ENCODE measurements at places on chromosomes 3 and 15.

GRCh38 chr3:46672349-46672695, 21.2 kb downstream of the ALS2CL start:
- DNase-seq = no peak

DNA sequence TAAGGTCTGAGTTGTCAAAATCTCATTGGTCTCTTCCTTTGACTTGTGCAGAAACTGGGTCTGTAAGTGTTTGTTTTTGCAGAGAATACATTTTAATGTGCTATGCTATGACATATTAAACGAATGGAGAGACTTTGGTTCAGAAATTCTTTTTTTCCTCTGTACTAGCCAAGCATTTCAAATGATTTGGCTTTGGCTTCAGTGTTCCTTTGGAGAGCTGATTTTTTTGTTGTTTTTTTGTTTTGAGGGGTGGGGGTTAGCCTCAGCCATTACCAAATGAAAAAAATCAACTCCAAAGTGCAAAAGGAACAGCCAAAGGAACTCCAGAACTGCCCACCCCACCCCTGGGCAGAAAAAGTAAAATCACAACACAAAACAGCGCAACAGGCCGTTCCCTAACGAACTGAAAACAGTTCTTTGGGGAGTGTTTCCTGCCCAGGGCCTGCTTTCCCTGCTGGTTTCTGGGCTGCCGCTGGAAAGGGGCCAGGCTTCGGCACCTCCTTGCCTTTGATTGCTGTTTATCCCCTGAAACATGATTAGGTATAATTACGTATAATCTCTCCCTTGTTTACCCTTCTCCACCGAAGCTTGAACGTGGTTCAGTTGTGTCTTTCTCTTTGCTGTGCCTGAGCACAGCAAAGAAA, 57.6 kb upstream of the NEO1 start:
- DNase-seq = no peak

DNA sequence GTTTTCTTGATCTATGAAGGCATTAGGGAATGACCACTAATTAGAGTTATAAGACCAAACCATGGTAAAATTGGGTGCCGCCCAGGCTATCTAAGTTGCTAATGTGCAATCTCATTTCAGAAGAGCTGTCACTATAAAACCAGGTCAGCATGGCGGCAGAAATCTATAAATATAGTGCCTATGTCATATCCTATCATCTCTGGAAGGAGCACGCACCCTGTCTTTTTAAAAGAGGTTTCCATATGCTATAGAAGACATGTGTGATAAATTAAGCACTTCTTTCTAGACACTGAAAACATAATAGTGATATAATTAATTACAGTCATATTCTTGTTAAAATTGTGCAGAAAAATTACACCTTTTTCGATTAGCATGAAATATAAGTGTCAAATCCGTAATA, 152.0 kb upstream of the MDFIC2 start:
- no peak for DNase-seq

DNA sequence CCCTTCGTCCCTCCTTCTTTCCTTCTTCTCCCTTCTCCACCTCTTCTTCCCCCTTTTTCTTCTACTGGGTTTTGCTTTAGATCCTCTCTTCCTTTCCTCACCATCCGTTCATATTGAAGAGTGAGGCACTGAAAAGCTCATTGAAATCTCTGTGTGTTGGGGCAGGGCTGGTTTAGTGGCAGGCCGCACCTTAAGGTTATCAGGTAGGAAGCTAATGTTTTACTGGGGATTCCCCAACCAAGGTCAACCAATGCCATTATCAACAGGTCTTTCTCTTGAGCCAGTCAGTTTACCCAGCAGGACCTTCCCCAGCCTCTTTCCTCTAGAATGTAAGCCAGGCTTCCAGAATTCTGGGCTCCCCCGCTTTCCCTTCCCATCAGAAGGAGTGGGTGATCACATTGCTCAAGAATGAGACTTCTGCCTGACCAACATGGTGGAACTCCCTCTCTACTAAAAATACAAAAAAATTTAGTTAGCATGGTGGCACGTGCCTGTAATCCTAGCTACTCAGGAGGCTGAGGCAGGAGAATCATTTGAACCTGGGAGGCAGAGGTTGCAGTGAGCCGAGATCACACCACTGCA, 11.5 kb upstream of the VPS8 start:
- no peak for DNase-seq

DNA sequence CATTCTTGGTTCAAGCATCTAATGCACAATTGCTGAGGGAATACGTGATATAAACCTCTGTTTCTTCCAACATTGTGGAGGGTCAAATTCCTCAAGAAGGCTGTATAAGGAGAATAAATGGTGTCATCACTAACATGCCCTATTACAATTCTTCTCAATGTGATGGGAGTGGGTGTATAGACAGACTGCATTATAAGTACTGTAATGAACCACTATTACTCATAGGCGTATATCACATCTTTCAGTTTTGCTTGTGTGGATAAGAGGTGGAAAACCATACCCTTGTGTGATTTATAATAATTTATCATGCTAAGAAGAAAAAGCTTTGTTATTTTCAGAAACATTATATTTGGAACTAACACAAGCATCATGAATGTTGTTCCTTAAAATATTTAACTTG, 35.3 kb upstream of the BBX start:
- no peak for DNase-seq

- no peak for DNase-seq
These were observed 910.7 kb downstream of the TBL1XR1 start for GRCh38 chr3:176286476-176287085.

GRCh38 chr15:85793641-85794597, 806 bp downstream of the KLHL25 start:
- DNase-seq = peak; percentile 73

DNA sequence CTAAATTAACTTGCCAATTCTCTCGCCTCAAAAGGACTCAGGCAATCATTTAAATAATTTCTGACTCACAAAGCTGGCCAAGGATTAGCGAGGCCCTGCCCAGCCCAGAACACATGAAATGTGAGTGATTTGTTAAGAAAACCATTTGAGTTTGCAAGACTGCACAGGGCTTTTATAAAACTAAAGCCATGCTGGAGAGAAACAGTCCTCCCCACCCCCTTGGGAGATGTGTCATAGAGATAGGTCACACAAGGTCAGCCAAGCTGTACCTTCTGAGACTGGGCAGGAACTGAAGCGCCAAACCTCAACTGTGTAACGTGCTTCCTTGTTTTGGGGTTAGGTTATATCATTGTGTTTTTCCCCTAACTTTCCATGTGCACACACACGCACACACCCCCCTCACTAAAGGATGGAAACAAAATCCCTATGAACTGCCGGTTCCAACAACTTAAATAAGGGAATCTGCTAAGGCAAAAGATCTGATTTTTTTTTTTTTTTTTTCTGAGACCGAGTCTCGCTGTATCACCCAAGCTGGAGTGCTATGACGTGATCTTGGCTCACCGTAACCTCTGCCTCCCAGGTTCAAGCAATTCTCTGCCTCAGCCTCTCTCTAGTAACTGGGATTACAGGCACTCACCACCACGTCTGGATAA, 8.1 kb downstream of the SPATA12 start:
- DNase-seq = no peak

DNA sequence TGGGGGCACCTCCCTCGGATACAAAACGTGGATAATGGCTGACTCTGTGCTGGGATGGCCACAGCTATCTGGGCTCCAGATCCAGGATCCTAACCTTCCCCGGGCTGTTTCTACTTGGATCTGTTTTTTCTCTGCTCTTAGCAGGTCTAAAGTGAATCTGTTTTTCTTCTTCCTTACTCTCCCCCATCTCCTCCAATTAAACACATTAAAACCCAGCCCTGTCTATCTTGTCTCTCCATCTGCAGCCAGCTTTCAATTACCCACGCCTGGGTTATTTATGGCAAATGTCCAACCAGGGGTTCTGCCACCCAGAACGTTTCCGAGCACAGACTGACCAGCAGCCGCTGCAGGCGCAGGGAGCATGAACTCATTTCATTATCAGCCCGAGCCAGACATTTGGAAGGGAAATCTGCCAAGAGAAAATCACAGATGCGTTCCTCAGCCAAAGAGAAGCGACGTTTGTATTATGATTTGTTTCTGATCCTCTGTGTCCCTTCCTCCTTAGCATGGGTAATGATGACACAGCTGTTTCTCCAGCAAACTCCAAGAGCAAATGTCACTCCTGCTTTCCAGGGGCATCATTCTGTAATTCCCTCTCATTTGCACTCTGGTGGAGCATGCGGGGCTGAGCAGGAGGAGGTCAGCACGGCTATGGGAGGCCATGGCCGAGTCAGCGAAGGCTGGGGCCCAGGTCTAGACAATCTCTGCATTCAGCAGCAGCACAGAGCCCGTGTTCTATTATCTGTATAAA, 42.0 kb downstream of the UMPS start:
- DNase-seq = no peak

GRCh38 chr3:183494341-183494740, 61.2 kb downstream of the KLHL6 start:
- DNase-seq = peak; percentile 41

GRCh38 chr15:50281427-50281826, 15.9 kb upstream of the HDC start:
- DNase-seq = no peak

DNA sequence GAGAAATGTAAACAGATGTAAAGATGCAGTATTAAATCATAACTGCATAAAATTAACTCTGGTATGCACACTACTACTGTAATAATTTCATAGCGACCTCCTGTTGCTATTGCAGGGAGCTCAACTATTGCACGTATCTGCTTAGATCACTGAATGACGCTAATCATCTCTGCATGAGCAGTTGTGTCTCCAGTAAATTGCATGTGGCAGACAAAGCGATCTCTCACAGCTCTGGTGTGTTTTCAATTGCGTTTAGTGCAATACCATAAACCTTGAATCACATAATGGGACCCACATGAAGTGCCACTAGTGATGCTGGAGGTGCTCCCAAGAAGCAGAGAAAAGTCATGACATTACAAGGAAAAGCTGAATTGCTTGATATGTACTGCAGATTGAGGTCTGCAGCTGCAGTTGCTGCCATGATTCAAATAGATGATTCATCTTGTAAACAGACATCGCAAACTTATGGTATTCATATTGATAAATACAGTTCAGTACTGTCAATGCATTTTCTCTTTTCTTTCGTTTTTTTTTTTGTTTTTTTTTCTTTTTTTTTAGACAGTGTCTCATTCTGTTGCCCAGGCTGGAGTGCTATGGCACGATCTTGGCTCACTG, 30.2 kb upstream of the LCTL start:
- DNase-seq = no peak

Data from activated CD8-positive, alpha-beta memory T cell treated with anti-CD3 and anti-CD28 coated beads for 24 hours (primary cell).